Myocyte (in vitro differentiated cells): ENCODE measurements at places on chromosomes 1 and 21. TPM values are rescaled to one million over a fixed set of nuclear protein-coding genes. Genes with fewer than 3 reads are reported as not detected.

- DNase-seq = no peak
Measured at GRCh38 chr1:109441069-109441468, 14.8 kb upstream of the PSMA5 start.

DNA sequence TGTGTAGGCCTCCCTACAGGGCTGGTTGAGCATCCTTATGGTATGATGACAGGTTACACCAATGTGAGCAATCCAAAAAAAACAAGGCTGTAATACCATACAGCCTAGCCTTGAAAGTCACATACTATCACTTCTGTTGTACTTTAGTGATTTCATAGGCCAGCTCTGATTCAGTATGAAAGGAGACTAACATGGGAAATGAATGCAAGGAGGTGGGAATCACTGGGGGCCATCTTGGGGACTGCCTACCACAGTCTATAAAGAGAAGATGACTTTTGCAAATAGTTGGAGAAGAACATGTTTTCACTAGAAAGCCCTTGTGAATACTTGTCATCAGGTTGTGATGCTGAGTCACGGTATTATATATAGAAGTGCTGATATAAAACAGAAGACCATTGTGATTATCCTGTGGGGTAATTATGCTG lies 270.7 kb downstream of the S1PR1 start:
- DNase-seq = no peak

DNA sequence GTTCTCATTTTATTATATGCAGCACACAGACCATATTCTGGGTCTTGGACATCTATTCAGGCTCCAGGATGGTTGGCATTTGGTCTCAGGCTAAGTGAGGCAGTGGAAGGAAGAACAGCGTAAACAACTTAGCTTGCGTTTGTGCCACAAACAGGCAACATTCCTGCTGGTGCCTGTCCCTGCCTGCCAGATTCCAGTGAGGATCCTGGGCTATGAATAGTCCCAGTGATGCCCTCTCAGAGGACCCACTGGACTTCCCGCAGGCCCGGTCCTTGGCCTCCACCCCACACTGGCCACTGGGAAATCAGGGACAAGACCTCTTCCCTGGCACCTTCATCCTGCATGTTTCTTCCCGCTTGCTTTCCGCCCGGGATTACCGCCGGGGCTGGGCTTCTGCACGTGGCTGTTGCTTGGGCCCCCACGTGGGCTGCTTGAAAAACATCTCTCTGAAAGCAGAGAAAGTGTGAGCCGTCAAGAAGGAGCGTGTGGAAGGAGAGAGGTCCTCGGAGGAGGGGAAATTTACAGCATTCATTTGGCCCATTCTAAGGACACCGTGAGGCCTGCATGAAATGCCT lies 145.1 kb upstream of the WNT4 start:
- DNase-seq = no peak

DNA sequence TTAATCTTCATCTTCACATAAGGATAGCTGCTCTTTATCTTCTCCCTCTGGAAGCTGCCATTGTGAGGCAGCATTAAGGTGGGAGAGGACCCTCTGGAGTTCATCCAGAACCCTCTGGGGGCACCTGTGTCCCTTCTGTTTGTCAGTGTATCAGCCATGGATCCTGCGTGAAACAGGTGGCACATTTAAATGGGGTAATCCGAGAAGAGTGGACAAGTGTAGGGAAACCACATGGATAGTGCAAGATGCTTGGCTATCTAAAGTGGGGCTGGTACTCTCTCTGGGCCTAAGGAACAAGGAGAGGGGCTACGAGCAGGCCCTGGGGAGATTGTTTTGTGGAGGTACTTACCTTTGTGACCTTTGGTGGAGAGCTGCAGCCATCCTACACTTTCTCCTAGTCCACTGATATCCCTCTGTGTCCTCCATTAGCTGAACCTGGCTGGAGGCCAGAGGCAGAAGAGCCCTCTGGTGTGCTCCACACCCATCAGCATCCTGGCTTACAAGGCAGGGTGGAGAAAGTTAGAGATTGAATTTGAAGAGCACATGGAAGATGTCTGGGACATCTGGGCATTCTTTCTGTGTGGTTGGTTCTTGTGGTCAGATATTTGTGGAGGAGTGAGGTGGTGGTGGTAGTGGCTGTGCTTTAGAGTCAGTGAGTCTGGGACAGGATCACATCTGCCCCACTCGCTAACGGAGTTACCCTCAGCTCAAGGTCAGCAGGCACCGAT lies 117.7 kb downstream of the FGGY start:
- peak; percentile 99 for DNase-seq

GRCh38 chr1:58836408-58836807 lies 52.6 kb upstream of the JUN start:
- no peak for DNase-seq

GRCh38 chr1:115136706-115137105 lies 47.4 kb upstream of the TSPAN2 start:
- DNase-seq = no peak

- peak; percentile 18 for DNase-seq
Measured at GRCh38 chr1:217526636-217527035, 104.3 kb downstream of the GPATCH2 start.

GRCh38 chr1:2180297-2181245 lies 14.0 kb downstream of the FAAP20 start:
- DNase-seq = no peak

The CRYAA gene
- total RNA-seq = not detected in 2 replicates

The CCSAP gene
- 7.4 and 8.5 TPM in 2 replicates for total RNA-seq

The ERMAP gene
- 15.1 and 15.9 TPM in 2 replicates for total RNA-seq

The HES2 gene
- total RNA-seq = 12.5 and 24.4 TPM in 2 replicates
